ENCODE measurements at places on chromosomes 2 and 18.

- no peak for DNase-seq
These were observed 172.4 kb downstream of the DDX1 start for GRCh38 chr2:15763822-15764682.

- DNase-seq: no peak
These were observed 21.5 kb downstream of the SP5 start for GRCh38 chr2:170736628-170737027.

DNA sequence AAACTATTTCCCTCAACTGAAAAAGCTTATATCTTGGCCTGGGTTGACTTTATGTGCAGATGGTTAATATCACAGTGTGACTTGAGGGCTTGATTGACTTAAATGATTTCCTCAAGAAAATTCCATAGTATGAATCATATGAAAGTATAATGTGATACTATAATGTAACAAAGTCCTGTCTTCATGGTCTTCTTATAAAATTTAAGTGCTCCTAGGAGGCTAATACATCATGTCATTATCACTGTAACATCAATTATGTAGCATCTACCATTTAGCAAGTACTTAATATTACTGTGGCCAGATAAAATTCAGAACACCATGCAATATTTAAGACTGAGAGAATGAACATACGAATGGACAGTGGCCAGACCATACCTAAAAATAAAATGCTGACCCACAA lies 276.1 kb downstream of the RIT2 start:
- no peak for DNase-seq

GRCh38 chr18:69215161-69215560 lies 185.5 kb upstream of the DOK6 start:
- no peak for DNase-seq

GRCh38 chr18:6044773-6045172 lies 149.5 kb upstream of the TMEM200C start:
- no peak for DNase-seq

GRCh38 chr2:196759378-196759706 lies 40.1 kb downstream of the GTF3C3 start:
- DNase-seq: no peak

DNA sequence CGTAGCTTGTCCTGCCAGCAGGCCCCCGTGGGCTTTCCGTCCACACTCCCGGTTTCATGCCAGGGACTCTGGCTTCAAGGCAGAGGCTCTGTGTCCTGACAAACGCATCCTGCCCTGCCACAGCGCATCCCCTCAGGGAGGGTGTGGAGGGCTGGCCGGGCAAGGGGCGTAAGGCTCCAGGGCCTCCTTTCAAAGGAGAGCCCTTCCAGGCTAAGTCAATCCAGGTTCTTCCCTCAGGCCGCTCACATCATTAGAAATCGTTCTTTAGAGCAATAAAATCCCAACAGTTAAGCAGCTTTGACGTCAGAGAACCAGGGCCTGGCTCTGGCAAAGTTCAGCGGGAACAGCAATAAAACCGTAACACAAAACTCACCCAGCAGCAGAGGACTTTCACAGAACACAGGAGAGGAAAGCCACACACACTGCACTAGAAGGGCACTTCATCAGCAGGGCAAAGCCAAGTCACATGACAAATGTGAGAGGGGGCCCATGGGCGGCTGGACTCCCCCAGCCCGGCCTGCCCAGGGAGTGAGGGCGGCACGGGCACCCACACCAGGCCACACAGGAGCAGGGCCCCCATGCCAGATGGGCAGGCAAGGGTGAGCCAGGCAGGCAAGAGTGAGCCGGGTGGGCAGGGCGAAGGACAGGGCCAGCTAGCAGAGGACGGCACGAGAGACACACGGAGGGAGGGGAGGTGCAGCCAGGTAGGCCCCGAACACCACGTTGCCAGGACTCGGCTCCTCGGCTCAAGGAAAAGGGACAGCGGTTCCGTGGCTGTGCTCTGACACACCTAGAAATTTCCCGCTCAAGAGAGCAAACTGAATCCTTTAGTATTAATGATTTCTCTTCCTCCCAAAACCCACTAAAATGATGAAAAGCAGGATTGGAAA lies 52.0 kb downstream of the HDAC4 start:
- DNase-seq: no peak

GRCh38 chr18:22541232-22541631 lies 123.5 kb upstream of the CTAGE1 start:
- no peak for DNase-seq

DNA sequence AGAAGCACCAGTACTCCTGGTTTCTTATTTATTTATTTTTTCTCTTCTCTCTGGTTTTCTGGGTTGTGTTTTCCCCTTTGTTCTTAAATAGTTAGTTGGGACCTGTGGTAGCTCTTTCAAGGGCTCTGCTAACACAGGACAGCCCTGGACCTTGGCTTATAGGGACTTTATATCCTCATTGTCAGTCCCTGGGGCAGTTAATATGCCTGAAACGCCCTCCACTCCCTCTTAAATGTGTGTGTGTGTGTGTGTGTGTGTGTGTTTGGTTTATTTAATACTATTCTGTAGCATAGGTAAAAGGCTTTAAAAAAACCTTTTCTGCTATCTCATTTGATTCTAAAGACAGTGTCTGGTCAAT lies 54.6 kb downstream of the GATA6 start:
- no peak for DNase-seq

DNA sequence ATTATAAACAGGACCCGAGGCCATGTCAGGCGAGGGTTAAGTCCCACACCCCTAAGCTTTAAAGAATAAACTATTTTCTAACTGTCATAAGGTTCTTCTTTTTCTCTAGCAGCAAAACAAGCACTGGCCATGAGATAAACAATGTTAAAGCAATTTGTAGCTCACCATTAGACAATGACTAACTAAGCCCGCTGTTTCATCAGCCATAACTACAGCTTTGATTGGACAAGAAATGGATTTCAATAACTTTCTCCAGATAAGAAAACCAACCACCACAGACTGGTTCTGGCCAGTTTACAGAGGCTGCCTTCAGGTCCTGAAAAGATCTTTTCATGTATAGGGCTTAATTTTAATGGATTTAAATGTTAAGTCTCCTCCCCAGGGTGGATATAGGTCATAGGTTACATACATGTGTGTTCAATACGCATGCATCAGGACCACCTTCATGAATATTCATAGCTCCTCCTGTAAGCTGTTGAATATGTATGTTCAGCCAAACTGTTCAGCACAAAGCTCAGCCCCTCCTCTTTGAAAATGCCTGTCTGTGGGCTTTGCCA lies 108.7 kb upstream of the RAB6C start:
- no peak for DNase-seq

- DNase-seq: no peak
These were observed 69.9 kb downstream of the CYP26B1 start for GRCh38 chr2:72077702-72078169.

DNA sequence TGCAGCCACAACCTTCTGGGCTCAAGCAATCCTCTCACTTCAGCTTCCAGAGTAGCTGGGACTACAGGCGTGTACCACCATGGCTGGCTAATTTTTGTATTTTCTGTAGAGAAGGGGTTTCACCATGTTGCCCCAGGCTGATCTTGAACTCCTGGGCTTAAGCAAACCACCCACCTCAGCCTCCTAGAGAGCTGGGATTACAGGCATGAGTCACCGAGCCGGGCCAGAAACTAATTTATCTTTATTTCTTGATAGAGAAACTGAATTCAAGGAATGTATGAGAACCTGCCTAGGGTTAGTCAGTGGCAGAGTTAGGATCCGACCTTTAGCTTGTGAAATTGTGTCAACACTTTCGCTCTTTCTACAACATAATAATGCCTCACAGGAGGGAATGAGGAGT lies 19.3 kb upstream of the ITGAV start:
- DNase-seq: no peak

DNA sequence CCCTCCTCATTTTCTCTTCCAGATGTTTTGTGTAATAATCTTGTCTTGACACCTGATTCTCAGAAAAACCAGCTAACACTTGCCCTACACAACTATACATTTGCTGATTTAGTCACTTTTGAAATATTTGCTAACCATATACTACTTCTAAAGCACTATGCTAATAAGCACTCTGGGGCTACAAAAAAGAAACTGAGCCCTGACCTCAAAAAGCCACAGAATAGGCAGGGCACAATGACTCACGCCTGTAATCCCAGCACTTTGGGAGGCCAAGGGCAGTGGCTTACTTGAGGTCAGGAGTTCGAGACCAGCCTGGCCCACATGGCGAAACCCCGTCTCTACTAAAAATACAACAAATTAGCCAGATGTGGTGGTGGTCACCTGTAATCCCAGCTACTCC lies 266.0 kb downstream of the RAD51AP2 start:
- DNase-seq: no peak

GRCh38 chr2:214674278-214674677 lies 135.2 kb downstream of the BARD1 start:
- no peak for DNase-seq

DNA sequence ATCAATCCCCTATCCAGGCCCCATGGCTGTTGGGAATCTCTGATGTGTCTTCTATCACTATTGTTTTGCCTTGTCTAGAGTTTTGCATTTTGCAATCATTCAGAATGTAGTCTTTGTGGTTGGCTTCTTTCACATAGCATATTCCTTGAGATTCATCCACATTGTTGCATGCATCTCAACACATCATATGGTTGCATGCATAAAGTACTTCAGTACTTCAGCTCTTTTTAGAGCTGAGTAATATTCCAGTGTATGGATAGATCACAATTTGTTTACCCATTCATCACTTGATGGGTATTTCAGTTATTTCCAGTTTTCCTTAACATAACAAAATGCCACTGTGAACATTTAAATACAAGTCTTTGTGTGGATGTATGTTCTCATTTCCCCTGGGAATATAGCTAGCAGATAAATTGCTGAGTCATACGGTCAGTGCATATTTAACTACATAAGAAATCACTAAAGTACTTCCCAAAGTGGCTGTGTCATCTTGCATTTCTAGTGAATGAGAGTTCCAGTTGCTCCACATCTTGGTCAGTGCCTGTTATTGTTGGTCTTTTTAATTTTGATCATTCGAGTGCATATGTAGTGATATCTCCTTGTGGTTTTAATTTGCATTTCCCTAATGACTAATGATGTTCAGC lies 138.8 kb downstream of the BCL11A start:
- no peak for DNase-seq

- DNase-seq: no peak
These were observed 585.5 kb downstream of the CBLN2 start for GRCh38 chr18:71958605-71959004.

- DNase-seq: no peak
These were observed 623.9 kb upstream of the CRIM1 start for GRCh38 chr2:35731674-35732073.

DNA sequence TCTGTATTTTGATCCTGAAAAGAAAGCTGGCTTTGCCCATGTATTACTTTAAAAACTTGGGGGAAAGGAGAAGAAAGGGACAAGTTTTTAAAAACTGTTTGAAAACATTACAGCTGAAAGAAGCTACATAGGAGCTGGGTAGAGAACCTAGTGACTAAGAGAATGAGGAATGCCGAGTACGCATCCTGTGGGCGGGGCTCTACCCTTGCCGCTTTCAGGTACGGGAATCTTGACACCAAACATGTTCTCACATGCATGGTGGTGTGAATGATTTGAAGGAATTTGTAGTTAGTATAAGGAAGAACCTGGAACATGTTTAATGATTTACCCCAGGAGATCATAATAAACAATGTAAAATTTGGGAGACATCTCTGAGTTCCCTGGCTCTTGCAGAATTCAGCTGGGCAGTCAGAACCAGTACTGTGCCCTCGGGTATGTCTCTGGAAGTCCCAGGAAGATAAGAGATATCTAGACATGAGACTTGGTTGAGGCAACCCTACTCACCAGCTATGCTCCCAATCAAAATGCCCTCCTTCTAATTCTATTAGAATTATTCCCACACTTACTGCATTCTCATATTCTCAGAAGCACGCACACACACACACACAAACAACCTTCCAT lies 16.5 kb upstream of the TGFA start:
- DNase-seq: no peak

- no peak for DNase-seq
These were observed 273.1 kb downstream of the NAPG start for GRCh38 chr18:10798727-10799550.

DNA sequence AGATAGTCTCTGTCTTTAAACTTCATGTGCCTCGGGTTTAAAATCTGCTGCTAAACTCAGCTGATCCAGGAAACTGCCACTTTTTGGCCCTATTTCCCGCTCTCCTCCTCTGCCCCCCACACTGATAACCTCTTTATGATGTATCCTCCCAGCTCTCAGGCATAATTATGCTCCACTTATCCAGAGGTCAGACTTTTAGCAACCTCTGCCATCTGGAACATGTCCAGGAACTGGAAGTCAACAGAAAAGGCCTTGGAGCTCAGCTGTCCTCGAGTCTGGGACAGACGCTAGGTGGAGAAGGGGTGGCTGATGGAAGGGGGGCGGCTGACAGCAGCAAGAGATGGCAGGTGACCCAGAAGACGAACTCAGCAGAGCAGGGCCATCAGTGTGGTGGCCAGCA lies 41.2 kb downstream of the ASAP2 start:
- DNase-seq: no peak

GRCh38 chr18:27564066-27564465 lies 379.0 kb upstream of the CHST9 start:
- DNase-seq: no peak
